Eye (tissue), 1 donor: ENCODE measurements at places on chromosomes 4 and X.

DNA sequence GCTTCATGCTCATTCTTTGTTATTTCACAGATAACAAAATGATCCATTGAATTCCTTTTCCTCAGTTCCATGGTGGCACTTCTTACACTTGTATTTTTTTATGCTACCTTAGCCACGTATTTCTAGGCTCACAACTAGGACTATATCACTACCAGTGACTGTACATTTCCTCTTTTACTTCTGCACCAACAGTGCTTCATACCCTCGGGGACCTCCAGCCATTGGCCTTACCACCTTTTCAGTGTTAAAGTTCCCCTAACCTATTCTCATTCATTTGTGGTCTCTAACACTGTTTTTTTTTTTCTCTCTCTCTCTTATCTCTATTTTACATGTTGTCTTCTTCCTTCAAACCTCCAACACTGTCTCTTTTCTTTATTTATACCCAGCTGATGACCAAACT lies 315.9 kb downstream of the ANK2 start:
- no peak for DNase-seq

DNA sequence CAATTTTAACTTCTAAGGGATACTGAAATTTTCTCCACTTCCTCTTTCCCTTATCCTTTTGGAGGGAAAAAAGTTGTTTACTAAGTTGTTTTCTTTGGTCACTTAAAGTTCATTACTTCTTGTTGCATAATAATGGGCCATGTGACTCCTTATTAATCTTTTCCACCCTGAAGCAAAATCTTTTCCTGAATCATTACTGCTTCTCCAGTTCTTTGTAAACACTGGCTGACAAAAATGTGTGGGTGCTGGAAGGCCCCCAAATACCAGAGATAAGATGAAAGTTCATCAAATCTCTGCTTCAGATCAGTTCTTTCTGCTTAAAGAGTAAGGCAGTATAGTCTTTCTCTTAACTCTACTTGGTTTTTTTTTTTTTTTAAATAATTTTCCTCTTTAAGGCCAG lies 108.9 kb upstream of the NHS start:
- DNase-seq: no peak

DNA sequence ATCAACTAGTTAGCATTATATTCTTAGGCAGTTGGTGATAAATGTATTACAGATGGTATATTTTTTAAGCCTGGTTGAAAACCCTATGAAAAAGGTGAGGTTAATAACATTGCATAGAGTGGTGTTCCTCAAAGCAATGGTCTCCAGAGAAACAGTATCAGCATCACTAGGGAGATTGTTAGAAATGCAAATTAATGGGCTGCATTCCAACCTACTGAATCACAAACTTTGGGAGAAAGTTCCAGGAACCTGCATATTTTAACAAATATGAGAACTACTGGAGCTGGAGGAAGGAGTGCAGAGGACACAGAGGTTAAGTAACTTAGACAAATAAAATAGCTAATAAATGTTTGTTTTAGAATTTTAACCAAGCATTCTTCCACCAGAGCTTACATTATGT lies 166.9 kb upstream of the PCDH10 start:
- DNase-seq: no peak

GRCh38 chr4:170169699-170170098 lies 79.9 kb upstream of the AADAT start:
- peak; percentile 41 for DNase-seq

- DNase-seq: no peak
These were observed 253.6 kb downstream of the CBLL2 start for GRCh38 chrX:22526339-22526738.

DNA sequence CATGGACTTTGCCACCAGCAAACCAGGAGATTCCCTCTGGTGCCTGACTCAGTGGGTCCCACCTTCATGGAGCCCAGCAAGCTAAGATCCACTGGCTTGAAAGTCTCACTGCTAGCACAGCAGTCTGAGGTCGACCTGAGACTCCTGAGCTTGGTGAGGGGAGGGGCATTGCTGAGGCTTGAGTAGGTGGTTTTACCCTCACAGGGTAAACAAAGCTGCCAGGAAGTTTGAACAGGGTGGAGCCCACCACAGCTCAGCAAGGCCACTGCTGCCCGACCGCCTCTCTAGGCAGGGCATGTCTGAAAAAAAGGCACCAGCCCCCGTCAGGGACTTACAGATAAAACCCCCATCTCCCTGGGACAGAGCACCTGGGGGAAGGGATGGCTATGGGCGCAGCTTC lies 28.1 kb downstream of the FAM9A start:
- DNase-seq: no peak

GRCh38 chrX:153476666-153477363 lies 6.4 kb upstream of the HAUS7 start:
- peak; percentile 66 for DNase-seq

GRCh38 chr4:2746891-2747695 lies 9.0 kb downstream of the TNIP2 start:
- no peak for DNase-seq

GRCh38 chrX:136031626-136032025 lies 46.4 kb downstream of the SLC9A6 start:
- no peak for DNase-seq

DNA sequence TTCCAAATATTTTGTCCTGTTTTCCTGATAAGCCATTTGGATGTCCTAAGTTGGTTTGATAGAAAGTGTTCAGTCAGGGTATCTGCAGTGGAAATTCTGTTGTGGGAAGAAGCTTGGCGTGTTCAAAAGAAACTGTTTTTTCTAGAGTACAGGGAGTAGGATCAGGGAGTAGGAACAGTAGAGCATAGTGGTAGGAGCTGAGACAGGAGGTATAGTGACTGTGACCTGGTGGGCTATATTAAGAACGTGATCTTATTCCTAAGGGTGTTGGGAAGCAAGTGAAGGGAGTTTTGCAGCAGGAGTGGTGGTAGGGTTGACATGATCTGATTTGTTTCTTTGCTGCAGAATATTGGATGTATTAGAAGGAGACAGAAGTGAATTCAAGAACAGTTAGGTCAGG lies 348.2 kb downstream of the BMPR1B start:
- DNase-seq: no peak

DNA sequence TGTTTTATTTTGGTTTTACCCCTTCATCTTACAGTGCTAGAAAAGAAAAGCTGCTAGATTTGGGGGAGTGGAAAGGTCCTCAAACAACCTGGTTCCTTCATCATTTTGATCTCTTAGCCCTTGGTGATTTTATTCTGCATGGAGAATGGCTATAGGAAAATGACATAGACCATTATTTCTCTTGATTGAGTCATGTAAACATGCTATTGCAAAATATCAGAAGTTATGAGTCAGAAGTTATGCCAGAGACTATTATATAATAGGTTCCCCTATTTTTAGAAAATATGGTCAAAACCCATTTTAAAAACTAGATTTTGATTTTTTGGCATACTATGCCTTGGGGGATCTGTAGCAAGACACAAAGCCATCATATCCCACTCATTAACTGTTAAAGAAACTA lies 83.7 kb upstream of the FAM9C start:
- no peak for DNase-seq
